ENCODE measurements at places on chromosomes 6 and 20.

- no peak for DNase-seq
These were observed 5.9 kb upstream of the KIAA1755 start for GRCh38 chr20:38266426-38266825.

GRCh38 chr6:27568226-27568897, 95.5 kb upstream of the ZNF184 start:
- DNase-seq: no peak

- no peak for DNase-seq
These were observed 204.5 kb downstream of the ZDHHC14 start for GRCh38 chr6:157585274-157586087.

GRCh38 chr6:113475392-113475791, 381.8 kb upstream of the MARCKS start:
- no peak for DNase-seq

DNA sequence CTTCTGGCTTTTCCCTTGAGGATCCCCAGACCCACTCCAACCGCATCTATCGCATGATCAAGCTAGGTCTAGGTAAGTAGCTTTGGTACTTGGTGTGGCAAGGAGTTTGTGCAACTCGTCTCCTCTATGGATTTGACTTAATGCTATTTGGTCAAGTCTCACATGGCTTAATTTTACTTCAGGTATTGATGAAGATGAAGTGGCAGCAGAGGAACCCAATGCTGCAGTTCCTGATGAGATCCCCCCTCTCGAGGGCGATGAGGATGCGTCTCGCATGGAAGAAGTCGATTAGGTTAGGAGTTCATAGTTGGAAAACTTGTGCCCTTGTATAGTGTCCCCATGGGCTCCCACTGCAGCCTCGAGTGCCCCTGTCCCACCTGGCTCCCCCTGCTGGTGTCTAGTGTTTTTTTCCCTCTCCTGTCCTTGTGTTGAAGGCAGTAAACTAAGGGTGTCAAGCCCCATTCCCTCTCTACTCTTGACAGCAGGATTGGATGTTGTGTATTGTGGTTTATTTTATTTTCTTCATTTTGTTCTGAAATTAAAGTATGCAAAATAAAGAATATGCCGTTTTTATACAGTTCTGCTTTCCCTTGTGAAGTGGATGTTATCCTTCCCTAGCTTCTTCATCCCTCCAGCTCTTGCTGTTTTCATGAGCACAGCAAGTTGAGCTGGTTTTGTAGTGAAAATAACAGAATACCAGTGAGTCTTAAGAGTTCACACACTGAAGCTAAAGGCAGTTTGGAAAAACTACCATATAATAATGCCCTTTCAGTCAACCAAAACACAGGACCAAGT, 3.8 kb downstream of the SLC35B2 start:
- DNase-seq: peak; percentile 72

GRCh38 chr20:37336369-37337207, 9.4 kb upstream of the SRC start:
- DNase-seq: no peak

DNA sequence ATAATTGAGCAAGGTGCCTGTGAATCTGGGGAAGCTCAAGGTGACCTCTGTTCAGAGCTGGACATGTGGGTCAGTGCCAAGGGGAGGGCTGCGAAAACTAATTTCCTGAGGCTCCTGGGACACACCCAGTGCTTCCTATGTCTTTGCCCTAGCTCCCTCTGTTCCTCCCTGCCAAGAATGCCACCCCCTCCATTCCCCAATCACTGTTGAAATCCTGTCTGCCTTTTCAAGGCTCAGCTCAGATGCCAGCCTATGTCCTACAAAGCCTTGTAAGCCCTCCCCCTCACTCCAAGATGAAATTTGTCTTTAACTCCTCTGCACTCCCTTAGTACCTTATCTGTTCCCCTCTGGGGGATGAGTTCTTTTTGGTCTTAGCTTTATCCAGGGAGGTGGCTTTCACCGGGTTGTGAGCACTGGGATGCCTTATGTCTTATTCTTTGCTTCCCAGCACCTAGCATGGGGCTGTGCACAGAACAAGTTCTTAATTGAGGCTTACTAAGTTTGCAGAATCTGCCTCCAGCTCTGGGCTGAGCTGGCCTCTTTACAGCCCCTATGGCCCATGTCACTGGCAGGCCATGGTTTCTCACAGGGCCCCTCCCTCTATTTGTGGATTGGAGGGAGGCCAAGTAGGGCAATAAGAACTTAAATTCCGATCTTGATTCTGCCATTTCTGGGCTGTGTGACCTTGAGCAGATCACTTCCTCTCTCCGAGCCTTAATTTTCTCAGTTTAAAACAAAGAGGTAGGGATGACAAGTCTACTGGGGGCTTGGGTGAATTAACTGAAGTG, 51.5 kb upstream of the EPB41L1 start:
- no peak for DNase-seq

DNA sequence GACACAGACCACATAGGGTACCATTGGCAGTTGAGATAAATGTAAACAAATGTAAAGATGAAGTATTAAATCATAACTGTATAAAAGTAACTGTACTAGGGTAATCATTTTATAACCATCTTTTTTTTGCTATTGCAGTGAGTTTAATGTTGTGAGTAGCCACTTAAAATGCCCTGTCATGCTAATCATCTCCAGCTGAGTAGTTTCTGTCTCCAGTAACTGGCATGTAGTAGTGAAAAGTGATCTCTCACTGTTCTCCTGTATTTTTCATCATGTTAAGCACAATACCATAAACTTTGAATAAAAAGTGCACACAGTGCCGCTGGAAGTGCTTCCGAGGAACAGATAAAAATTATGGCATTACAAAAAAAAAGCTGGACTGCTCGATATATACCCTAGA, 45.0 kb upstream of the OPRM1 start:
- no peak for DNase-seq

DNA sequence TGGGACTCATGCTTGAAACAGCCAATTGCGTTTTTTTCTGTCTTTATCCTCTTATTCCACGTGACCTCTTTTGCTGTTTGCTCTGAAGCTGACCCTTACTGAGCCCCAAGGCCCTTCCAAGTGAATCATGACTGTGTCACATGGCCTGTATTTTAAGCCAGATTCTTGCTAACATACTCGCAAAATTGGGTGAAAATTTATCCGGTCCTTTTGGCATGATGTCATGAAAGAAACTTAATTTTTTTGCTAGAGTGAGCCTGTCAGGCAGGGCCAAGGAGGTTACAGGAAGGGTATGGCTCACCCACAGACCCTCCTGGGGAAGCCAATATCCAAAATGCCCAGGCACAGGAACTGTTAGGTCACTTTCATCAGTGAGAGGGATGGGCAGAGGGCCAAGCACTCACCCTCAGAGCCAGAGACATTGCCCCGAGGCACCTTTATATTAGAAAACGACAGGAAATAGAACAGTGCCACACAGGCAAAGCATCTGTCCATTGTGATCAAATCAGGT, 296.7 kb downstream of the CDH26 start:
- no peak for DNase-seq

- no peak for DNase-seq
These were observed 187.7 kb downstream of the UST start for GRCh38 chr6:148934539-148934938.

- no peak for DNase-seq
These were observed 31.0 kb downstream of the DLGAP4 start for GRCh38 chr20:36336954-36337704.

DNA sequence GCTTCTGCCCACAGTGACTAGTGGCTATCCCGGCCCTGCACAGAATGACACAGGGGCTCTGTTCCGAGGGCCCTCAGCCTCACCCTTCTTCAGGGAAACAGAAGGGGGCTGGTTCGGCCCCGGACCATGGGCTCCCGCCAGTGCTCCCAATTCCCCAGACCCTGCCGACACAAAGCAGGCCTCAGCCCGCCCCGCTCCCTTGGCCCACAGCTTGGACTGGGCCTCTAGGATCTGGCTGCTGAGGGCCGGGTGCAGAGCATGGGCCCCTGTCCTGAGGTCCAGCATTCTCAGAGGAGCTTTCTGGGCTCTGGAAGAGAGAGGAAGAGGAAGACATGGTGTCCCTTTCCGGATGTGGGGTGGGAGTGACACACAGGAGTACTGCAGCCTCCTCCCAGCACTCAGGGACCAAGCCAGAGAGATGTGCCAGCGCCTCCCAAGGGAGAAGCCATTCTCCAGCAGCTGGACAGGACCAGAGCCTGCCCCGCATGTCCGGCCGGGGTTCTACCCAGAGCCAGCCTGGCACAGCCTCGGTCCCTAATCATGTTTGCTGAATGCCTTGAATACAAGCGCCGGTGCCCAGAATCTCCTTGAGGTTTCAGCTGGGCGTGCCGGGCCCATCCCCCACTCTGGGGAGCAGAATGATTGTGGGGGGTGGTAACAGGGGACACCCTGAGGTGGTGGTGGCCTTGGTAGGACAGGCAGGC, 23.9 kb downstream of the C20orf203 start:
- no peak for DNase-seq

GRCh38 chr20:61964675-61965605, 100.7 kb downstream of the TAF4 start:
- DNase-seq: no peak

- peak; percentile 69 for DNase-seq
These were observed 65.1 kb downstream of the CGA start for GRCh38 chr6:87029711-87030314.

GRCh38 chr20:2867081-2867864, 6.0 kb upstream of the PTPRA start:
- peak; percentile 54 for DNase-seq

- no peak for DNase-seq
These were observed 384.5 kb upstream of the ARID1B start for GRCh38 chr6:156392648-156393047.

GRCh38 chr20:25486377-25486776, 78.9 kb downstream of the GINS1 start:
- DNase-seq: no peak

GRCh38 chr20:36932476-36933426, 18.8 kb downstream of the SAMHD1 start:
- no peak for DNase-seq

DNA sequence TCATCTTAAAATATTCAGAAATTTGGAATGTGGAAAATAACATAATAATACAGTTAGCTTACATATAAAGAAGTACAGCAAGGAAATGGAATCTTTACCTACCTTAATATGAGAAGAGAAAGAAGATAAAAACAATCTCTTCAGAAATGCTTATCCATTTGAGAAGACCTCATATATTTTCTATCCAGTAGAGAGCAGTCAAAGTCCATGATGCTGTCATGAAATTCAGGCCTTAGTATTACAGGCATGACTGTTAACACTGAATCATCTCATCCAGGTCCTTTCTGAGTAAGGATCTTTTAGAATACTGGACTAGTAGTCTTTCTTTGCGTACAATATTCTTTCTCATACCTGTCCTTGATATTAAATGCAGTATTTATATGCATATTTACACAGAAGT, 713.4 kb downstream of the CD109 start:
- peak; percentile 2 for DNase-seq

GRCh38 chr6:21491955-21492354, 101.6 kb upstream of the SOX4 start:
- no peak for DNase-seq

- no peak for DNase-seq
These were observed 1162.2 kb upstream of the GJE1 start for GRCh38 chr6:140970485-140970884.

- no peak for DNase-seq
These were observed 5.9 kb downstream of the DLL1 start for GRCh38 chr6:170284866-170285469.

- no peak for DNase-seq
These were observed 125.9 kb downstream of the KIF6 start for GRCh38 chr6:39599341-39599740.

DNA sequence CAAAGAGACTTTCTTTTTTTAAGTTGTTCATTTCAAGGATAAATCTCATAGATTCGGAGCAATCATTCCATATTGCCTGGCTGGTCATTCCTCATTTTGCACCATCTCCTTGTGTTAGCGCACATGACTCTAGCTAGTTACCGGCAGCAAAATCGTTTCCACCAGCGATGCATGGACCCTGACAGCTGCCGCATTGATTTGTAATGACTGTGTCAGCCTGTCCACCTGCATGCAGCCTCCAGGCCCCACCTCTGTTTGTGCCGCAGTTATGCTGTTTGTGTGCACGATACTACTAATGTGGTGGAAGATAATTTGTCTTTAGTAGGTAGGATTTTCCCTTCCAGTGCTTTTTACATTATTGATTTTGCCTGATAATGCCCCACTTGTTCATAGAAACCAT, 164.0 kb downstream of the TBC1D7 start:
- DNase-seq: no peak

DNA sequence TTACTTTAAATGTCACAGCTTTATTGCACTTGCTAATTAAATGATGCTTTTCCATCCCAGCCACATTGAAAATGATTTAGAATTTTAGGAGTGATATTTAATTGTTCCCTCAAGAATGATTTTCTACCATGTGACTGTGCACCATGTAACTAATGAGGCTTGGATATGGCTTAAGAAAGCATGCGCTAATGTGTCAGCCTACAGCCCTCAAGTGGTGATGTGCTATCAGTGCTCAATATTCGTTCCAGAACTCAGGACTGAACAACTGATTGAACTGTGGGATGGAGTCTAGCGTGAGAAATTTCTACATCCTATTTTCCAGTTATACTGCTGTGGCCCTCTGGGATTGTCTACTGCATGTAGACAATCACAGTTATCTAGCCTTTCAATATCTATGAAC, 71.5 kb downstream of the PKIB start:
- DNase-seq: no peak

GRCh38 chr20:48184229-48184628, 398.9 kb upstream of the SULF2 start:
- DNase-seq: no peak

- no peak for DNase-seq
These were observed 154.1 kb upstream of the MMS22L start for GRCh38 chr6:97437087-97437486.

DNA sequence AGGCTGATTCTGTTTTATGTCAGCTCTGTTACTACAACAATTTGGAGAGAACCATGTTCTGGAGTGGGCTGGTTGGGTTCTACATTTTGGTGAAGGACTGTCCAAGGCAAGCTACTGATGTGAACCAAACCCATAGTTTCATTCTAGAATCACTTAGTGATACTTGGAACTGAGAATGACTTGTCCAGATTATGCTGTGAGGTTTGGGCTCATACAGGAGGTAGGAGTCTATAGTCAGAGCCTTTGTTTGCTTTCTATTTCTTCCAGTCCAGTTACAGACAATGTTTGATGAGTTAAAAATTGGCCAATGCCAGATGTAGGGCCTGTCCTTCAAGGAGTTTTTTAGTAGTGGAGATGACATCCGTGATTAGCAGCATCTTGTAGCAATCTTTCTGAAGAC, 97.9 kb downstream of the LRRC1 start:
- no peak for DNase-seq

DNA sequence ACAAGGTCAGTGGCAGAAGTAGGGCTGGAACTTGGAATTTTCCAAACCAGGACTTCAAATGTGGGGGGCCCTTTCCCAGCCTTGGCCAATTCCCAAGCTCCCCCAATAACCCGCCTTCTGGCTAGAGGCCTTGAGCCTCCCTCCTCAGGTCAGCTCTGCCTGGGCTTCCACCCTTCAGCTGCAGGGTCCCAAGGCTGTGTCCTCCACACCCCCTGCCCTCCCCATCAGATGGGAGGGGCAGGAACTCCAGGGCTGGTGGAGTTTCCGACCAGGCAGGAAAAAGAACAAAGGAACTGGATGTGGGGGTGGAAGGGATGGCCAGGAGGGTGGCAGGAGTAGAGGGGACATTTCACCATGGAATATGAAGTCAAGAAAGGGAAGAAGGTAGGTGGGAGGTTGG, at the start of gene CCM2L:
Gene CCM2L (plus strand): TSS at position 338 of the 400 bp plus-strand sequence. CDS start 17 bp downstream, at position 355.
- no peak for DNase-seq

GRCh38 chr6:46556053-46556452, 64.8 kb upstream of the RCAN2 start:
- no peak for DNase-seq

GRCh38 chr6:20302168-20302567, 89.9 kb upstream of the MBOAT1 start:
- no peak for DNase-seq

GRCh38 chr6:162157167-162157870, 570.2 kb downstream of the PRKN start:
- no peak for DNase-seq
